ENCODE measurements at places on chromosomes 12 and 14. TPM values are rescaled to one million over a fixed set of nuclear protein-coding genes. Genes with fewer than 3 reads are reported as not detected.

OR4E2 gene
- not detected for total RNA-seq

DNA sequence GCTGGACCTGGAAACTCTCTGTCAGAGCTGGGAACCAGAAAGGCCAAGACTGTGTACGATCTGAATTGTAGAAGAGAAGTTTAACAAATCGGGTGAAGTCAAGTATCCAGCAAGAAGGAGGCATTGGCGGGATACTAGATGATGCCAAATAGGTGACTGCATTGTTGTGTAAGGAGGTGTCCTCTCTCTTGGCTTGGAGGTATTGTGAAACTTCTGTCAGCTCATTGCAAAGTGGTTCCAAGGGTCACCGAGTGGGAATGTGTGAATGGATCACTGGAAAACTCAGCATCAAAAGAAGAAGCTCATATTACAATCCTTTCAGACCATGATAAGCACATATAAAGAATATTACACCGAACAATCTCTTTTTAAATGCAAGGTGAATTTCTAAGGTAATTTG lies 11.7 kb downstream of the NAV3 start:
- H3K27me3 ChIP-seq: no peaks in the 10 kb centered on the region
- no peak overlapping the region for H3K27ac ChIP-seq
- no peaks in the 10 kb centered on the region for H3K36me3 ChIP-seq
- no peaks in the 10 kb centered on the region for H3K4me1 ChIP-seq

- no peaks in the 10 kb centered on the region for H3K4me1 ChIP-seq
- no peak overlapping the region for H3K27ac ChIP-seq
- H3K27me3 ChIP-seq: no peaks in the 10 kb centered on the region
- DNase-seq: no peak
- H3K4me3 ChIP-seq: no peak overlapping the region
Measured at GRCh38 chr12:72677139-72677538, 405.0 kb downstream of the TRHDE start.

- no peak for DNase-seq
- H3K27me3 ChIP-seq: no peaks in the 10 kb centered on the region
- H3K27ac ChIP-seq: no peak overlapping the region
- no peaks in the 10 kb centered on the region for H3K4me1 ChIP-seq
Measured at GRCh38 chr12:25929142-25929541, 29.3 kb upstream of the RASSF8 start.

GRCh38 chr12:53712059-53712643 lies 15.1 kb downstream of the CALCOCO1 start:
- H3K4me1 ChIP-seq: no peaks in the 10 kb centered on the region
- no peak for DNase-seq
- no peaks in the 10 kb centered on the region for H3K36me3 ChIP-seq
- H3K4me3 ChIP-seq: no peak overlapping the region
- H3K27ac ChIP-seq: no peak overlapping the region

DNA sequence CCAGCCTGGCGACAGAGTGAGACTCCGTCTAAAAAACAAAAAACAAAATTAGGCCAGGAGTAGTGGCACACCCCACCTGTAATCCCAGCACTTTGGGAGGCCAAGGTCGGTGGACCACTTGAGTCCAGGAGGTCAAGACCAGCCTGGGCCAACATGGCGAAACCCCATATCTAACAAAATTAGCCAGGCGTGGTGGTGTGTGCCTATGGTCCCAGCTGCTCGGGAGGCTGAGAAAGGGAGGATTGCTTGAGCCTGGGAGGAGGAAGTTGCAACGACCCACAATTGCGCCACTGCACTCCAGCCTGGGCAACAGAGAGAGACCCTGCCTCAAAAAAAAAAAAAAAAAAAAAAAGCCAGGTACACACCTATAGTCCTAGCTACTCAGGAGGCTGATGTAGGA lies 37.0 kb downstream of the KDM2B start:
- peaks cover 11% of the 10 kb centered on the region for H3K4me1 ChIP-seq
- H3K36me3 ChIP-seq: peaks cover 16% of the 10 kb centered on the region
- no peak for DNase-seq
- no peak overlapping the region for H3K27ac ChIP-seq

TAS2R9 gene
- total RNA-seq: not detected

DNA sequence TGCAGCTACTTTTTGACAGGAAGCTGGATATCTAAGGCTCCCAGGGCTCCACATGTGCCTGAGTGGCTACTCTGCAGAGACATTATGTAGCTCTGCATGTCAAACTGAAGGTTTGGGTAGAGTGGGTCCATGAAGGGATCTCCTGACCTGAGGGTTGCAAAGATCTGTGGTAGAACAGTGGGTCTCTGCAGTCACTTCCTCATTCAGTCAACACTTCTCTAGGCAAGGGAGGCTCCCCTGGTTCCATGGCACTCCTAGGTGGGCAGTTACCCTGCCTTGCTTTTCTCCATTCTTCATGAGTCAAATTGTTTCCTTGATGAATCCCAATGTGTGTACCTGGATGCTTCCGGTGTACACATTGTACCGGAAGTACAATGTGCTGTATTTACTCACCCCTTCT lies 57.4 kb downstream of the CMAS start:
- peaks cover 13% of the 10 kb centered on the region for H3K4me1 ChIP-seq
- H3K27ac ChIP-seq: no peak overlapping the region
- DNase-seq: no peak
- H3K27me3 ChIP-seq: peaks cover under 1% of the 10 kb centered on the region
- no peak overlapping the region for H3K4me3 ChIP-seq

C1QL4 gene
- total RNA-seq: not detected
